ENCODE measurements at places on chromosomes 3 and 15. TPM values are rescaled to one million over a fixed set of nuclear protein-coding genes. Genes with fewer than 3 reads are reported as not detected.

Gene CEP152
- 6.5 TPM for total RNA-seq

Gene TRAT1
- not detected for total RNA-seq

Gene MYRIP
- total RNA-seq, result 0.19 TPM

Gene CCR9
- not detected for total RNA-seq

Gene ZNF80
- not detected for total RNA-seq

Gene RAB11A
- total RNA-seq, result 164 TPM

Gene TM6SF1
- total RNA-seq, result 0.39 TPM

Gene KBTBD13
- total RNA-seq, result not detected

Gene WNT5A
- 14.5 TPM for total RNA-seq

Gene TEX55
- not detected for total RNA-seq

Gene CRYGS
- total RNA-seq, result 4.0 TPM

Gene FSD2
- total RNA-seq, result not detected

Gene ULK3
- 27.6 TPM for total RNA-seq

Gene PLA1A
- total RNA-seq, result not detected

Gene ACTRT3
- 0.93 TPM for total RNA-seq

Gene POMGNT2
- total RNA-seq, result 7.3 TPM

Gene ETV5
- 93.0 TPM for total RNA-seq

Gene COPB2
- total RNA-seq, result 152 TPM

Gene IL5RA
- total RNA-seq, result not detected

Gene SIN3A
- total RNA-seq, result 32.5 TPM

Gene WWTR1
- 54.9 TPM for total RNA-seq

Gene ISLR
- not detected for total RNA-seq

Gene VIPR1
- 0.54 TPM for total RNA-seq

Gene FGF12
- 0.09 TPM for total RNA-seq

Gene AP4E1
- 28.2 TPM for total RNA-seq

Gene MED12L
- 0.47 TPM for total RNA-seq

Gene MYZAP
- 1.3 TPM for total RNA-seq

Gene DLEC1
- not detected for total RNA-seq

Gene CACNA2D2
- not detected for total RNA-seq

Gene TMC3
- not detected for total RNA-seq
